NCI-H1417 treated with DMSO at 0.1 percent for 48 hours (cell line): ENCODE measurements at places on chromosomes 1 and 21.

DNA sequence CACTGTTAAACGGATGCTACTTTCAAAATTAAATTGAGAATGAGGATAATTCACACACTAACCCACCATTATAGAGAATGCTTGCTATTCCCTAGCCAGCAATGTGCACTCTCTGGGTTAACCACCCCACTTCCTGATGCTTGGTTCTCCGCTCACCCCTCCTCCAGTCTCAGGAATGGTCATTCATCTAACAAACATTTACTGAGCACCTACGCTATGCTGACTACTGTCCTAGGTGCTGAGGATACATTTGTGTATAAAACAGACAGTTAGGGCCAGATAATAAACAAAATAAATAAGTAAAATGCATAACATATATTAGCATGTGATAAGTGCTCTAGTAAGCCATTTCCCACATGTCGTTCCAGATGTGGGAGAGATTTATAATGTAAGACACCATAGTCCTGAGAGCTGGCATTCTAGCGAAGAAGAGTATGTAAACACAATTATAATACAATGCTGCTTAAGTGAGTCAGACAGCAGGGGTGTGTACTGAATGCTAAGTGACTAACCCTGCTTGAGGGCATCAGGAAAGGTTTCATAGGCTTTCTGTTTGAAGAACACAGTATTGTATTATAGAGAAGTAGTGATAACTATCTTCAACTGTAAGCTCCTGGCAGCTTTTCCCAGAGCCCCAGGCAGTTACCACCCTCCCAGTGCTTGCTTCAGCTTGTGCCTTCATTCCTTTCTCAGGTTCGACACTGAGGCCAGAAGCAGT, 126.7 kb upstream of the CACHD1 start:
- DNase-seq: peak; percentile 14

DNA sequence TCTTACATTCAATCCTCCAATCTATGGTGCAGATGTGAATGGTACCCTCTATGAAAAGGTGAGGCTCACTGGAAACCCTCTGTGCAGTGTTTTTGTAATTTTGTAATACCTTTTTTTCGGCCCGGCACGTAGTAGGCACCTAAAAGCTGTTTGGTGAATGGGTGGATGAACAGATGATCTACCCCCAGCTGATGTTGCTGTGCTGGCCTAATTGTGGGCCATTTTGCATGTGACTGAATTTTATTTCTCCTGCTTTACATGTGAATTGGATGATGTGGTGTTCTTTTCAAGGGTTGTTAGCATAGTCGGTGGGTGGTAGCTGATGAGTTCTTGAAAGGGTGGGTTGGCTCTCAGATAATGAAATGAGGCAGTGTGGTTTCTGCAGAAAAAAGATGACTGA, 10.4 kb downstream of the KDM4A start:
- no peak for DNase-seq

- DNase-seq: no peak
Measured at GRCh38 chr1:34330061-34330460, 153.4 kb downstream of the C1orf94 start.

DNA sequence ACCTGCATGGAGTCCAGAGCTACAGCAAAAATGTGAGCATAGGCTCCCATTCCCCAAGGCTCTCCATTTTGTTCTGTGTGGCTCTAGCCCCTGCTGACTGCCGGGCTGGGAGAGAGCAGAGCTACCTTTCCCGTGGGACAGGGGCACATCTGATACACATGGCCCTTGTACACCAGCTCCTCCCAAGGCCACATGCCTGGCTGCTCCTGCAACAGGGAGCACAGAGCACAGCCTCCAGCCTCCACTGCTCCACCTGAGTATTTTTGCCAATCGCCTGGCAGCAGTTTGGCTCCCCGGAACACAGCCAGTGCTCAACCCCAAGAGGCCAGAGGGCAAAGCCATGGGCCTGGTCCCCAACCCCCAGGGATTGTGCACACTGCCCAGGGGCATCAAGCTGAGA, 146.5 kb downstream of the CHD1L start:
- no peak for DNase-seq

- DNase-seq: no peak
Measured at GRCh38 chr1:162004441-162004950, 19.2 kb downstream of the OLFML2B start.

DNA sequence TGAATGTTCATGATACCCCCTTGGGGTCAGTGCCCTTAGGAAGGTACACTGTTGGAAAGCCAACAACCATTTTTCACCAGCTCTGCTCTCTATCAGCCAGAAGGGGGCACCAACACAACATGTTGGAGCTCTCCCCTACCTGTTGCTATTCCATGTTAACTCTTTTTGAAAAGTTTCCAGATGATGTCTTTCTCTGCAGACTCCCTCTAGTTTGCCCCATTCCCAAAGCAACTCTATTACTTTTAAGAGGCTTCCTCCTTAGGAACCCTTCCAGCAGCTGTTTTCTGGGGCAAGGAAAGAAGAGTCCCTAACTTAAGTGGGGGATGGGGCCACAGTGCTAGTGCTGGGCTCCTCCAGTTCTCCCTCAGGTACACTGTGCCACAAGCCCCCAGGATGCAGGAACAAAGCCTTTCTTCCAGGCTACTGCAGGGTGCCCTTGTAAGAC, 22.9 kb upstream of the NDC1 start:
- DNase-seq: no peak

GRCh38 chr1:54300401-54300800, 100.4 kb downstream of the MRPL37 start:
- DNase-seq: no peak

- DNase-seq: no peak
Measured at GRCh38 chr1:109485001-109485400, 1.3 kb downstream of the ATXN7L2 start.
